ENCODE measurements at places on chromosomes 3 and 15.
A peak's percentile ranks its signal among the peaks of the same experiment; 100 is the strongest.

DNA sequence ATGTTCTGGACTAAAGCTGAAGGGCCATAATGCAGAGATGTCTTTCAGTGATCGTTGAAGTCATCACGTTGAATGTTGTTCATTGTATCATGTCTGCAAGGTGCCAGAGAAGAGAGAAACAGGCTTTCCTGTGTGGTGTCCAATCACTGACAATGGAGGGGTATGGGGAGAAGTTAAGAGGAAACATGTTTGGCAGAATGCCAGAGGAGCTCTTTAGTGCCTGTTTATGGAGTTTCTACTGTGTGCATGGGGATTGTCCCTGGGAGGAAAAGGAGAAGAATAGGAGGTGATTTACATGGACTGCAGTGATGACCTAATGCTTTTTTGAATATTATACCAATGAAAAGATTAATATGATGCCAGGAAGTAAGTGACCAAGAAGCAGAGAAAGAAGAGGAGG is 11.7 kb downstream of the SCAANT1 start:
- peaks cover 17% of the 10 kb centered on the region for H3K4me1 ChIP-seq
- peaks cover 66% of the 10 kb centered on the region for H3K36me3 ChIP-seq
- ATAC-seq: no peak
- peak overlapping the region; percentile 11 for H3K4me3 ChIP-seq
- H3K27me3 ChIP-seq: no peaks in the 10 kb centered on the region
- H3K27ac ChIP-seq: peak overlapping the region; percentile 16

- H3K4me3 ChIP-seq: no peak overlapping the region
- H3K27me3 ChIP-seq: no peaks in the 10 kb centered on the region
- no peaks in the 10 kb centered on the region for H3K4me1 ChIP-seq
- no peak overlapping the region for H3K27ac ChIP-seq
- H3K36me3 ChIP-seq: no peaks in the 10 kb centered on the region
These were observed 144.3 kb upstream of the DNAJC19 start for GRCh38 chr3:181133832-181134231.

- no peak overlapping the region for H3K4me3 ChIP-seq
- no peaks in the 10 kb centered on the region for H3K4me1 ChIP-seq
- H3K36me3 ChIP-seq: no peaks in the 10 kb centered on the region
- peaks cover 13% of the 10 kb centered on the region for H3K27me3 ChIP-seq
- H3K27ac ChIP-seq: no peak overlapping the region
- ATAC-seq: no peak
These were observed 25.8 kb downstream of the RPSA start for GRCh38 chr3:39432342-39432741.

GRCh38 chr3:49410066-49410845 is 1.5 kb downstream of the RHOA start:
- H3K27ac ChIP-seq: peak overlapping the region; percentile 85
- ATAC-seq: no peak
- H3K4me3 ChIP-seq: peak overlapping the region; percentile 89
- H3K36me3 ChIP-seq: peaks cover 81% of the 10 kb centered on the region
- H3K4me1 ChIP-seq: peaks cover 44% of the 10 kb centered on the region

GRCh38 chr15:92306663-92307062 is 87.0 kb upstream of the ST8SIA2 start:
- no peak overlapping the region for H3K4me3 ChIP-seq
- no peak for ATAC-seq
- no peaks in the 10 kb centered on the region for H3K36me3 ChIP-seq
- no peak overlapping the region for H3K27ac ChIP-seq

Measured in activated T-helper 17 cell treated with anti-CD3 and anti-CD28 coated beads, Interleukin-2, amount 50 U/mL, for 72 hours (primary cell).